ENCODE measurements at places on chromosomes 3 and 15.

- no peak for DNase-seq
These were observed 62.1 kb downstream of the SLC49A4 start for GRCh38 chr3:122857019-122857418.

DNA sequence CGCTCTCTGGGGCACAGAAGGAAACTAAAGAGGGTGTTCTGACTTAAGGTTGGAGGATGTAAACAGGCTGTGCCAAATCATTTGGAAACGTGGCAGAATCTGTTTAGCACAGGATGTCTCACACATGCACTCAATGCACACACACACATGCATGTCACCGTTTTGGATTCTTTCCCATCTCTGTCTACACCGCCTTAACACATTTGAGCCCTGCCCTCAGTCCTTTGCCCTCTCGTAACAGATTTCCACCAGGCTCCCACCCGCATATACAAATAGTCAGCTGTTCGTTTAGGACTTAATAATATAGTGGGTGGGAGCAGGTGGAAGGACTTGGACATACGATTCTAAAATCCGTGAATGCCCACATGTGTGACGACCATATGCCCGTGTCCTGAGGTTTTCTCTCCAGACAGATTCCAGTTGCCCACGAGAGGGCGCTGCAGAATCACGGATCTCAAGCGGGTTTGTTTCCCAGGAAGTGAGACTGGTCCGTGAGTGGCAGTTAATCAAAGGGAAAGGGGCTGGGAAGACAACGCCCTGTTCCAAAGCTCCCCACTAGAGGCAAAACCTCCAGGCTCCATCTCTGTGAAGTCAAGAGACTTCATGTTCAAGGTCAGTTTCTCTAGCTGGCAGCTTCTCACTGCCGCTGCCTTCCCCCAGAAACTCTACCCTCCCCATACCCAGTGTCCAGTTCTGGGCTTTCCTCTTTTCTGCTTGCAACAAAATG, 44.5 kb downstream of the NOX5 start:
- peak; percentile 85 for DNase-seq

GRCh38 chr15:68578175-68578979, 416 bp upstream of the CORO2B start:
- DNase-seq, result peak; percentile 62

- DNase-seq, result no peak
These were observed 563.0 kb downstream of the SI start for GRCh38 chr3:164515256-164515655.

DNA sequence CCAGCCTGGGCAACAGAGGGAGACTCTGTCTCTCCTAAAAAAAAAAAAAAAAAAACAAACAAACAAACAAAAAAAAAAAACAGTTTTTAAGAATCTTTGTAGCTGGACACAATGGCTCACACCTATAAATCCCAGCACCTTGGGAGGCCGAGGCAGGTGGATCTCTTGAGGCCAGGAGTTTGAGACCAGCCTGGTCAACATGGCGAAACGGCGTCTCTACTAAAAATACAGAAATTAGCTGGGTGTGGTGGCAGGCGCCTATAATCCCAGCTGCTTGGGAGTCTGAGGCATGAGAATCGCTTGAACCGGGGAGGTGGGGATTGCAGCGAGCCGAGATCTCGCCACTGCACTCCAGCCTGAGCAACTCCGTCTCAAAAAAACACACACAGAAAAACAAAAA, 53.1 kb downstream of the KLHL25 start:
- no peak for DNase-seq

DNA sequence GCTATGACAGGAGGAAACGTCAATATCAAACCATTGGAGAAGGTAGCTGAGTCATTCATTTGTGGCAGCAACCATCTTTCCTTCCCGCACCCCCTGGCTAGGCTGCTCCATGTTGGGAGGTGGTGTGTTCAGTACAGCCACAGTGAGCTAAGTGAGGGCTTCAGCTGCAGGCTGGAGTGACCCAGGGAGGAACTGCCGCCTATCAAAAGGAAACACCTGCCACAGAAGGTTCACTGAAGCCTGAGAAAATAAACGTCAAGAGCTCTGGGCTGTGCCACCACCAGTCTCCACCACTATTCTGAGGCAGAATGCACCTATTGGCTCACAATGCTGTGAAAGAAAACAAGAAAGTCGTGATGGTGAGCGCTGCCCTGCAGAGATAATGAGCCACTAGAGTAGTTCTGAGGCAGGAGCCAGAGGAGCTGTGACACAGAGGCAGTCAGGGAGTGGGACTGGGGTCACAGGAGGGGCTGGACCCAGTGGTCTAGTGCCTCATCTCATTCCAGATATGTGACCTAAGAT, 34.8 kb upstream of the CD47 start:
- DNase-seq, result no peak

- DNase-seq, result no peak
These were observed 9.8 kb downstream of the TM2D3 start for GRCh38 chr15:101642361-101642760.

- DNase-seq, result no peak
These were observed 20.0 kb upstream of the GPD1L start for GRCh38 chr3:32086464-32086863.
